Stimulated activated CD8-positive, alpha-beta memory T cell treated with anti-CD3 and anti-CD28 coated beads, Interleukin-15, amount 100 ng/mL, for 24 hours (primary cell): ENCODE measurements at places on chromosomes 2 and 18.

DNA sequence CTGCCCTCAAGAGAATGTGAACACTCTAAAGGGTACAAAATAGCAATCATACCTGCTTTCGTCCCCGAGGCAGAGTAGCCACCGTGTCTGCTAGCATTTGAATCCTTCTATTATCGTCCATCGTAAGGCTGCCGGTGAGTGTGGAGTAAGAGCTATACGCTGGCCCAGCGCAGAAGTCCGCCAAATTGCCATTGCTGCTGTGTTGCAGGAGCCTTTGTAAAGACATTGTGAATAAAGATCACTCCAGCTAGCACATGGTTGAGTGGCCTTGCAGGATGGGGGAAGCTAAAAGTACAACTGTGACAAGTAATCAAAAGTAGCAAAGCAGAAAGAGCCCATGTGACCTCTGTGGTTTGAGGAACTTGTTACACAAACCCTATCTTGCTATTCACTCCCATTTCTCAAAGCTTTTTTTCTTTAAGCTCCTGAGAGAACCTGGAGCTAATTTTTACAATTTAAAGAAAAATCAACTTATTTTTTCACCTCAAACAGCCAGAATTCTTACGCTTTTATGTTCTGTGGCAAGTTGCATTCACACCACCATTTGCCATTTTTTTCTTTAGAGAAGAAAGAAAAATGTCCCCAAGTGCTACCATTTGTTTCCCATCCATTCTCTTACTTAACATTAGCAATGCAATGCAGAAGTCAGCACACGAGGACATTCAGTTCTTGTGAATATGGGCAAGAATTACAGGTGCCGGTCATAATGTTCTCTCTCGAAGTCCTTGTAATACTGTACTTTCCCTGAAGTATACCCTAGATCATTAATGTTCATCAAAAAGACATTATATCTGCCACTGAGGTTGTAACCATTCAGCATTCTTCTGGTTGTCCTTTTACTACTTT is at the start of gene CYTIP:
CYTIP (minus strand) TSS at position 295 of the 846 bp plus-strand sequence; CDS start at position 226, 69 bp downstream.
- DNase-seq: no peak

GRCh38 chr2:145569108-145569507 is 1049.2 kb upstream of the ZEB2 start:
- DNase-seq: no peak

DNA sequence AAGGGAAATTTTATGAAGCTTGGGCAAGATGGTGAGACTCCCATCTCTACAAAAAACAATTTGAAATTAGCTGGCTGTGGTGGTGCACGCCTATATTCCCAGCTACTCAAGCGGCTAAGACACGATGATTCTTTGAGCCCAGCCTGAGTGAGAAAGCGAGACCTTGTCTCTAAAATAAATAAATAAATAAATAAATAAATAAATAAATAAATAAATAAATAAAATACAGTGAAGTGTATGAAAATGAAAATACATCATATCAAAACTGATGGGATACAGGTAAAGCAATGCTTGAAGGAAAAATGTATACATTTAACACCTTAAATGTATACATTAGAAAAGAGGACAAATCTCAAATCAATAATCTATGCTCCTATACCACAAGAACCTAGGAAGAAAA is 15.7 kb downstream of the EXOC6B start:
- no peak for DNase-seq

DNA sequence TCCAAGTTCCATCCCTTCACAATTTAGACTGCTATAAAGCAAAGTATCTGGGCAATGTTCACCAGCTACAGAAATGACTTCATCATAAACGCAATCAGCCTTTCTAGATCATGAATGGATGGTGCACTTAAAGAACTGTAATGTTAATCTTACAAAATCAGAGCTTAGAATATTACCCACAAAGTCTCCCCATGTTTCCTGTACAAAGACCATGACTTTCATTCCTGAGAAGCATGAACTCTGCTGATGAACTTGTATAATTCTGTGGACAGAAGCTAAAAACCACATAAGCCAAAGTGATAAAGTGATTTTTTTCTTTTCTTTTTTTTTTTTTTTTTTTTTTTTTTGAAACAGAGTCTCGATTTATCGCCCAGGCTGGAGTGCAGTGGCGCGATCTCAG is 53.3 kb downstream of the C1D start:
- DNase-seq: no peak

GRCh38 chr2:52884761-52885352 is 882.7 kb upstream of the CHAC2 start:
- DNase-seq: no peak

- DNase-seq: no peak
Observed at GRCh38 chr18:8777846-8778245, 72.5 kb downstream of the MTCL1 start.

DNA sequence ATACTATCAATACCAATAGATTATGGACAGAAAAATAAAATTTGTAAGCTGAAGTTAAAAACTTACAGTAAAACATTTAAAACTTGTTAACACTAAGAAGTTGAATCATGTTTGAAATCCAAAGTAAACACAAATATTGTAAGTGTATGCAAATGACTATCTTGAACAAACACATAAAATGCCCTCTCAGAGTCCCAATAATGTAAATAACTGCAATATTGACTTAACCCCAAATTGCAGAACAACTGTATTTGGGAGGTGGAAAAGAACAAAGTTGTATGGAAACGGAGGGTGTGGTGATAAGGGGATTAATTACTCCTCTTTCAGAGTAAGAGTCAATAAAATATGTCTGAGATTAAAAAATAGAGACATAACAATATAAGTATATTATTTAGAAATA is 140.0 kb upstream of the NOL4 start:
- DNase-seq: no peak

DNA sequence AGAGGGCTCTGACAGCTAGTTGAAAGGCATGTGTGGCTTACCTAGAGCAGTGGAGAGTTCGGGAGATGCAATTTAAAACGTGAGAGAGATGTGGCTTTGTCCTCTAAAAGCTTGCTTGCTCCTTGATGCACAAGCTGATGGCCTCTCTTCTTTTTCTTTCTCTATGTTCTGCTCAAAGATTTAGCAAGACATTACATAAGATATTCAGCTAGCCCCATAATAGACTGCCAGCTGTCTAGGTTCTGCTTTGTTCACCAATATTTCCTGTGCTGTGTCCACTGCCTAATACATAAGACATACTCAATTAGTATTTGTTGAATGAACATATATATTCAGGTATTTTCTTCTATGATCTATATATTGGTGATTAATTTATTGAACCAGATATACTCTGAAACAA is 31.1 kb downstream of the SPATS2L start:
- DNase-seq: no peak

DNA sequence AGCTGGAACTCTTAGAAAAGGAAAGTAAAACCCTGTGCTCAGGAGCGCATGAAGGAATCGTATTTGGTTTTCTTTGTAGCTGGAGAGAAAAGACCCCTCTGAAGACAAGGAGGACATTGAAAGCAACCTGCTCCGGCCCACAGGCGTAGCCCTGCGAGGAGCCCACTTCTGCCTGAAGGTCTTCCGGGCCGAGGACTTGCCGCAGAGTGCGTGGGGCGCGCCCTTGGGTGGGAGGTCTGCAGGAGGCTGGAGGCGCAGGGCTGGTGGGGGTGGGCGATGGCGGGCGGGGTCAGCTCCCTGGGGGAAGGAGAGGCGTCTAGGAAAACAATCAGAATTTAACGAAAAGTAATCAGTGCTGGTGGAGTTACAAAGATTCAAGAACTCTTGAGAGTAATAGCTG is 72.8 kb downstream of the DYSF start:
- no peak for DNase-seq

DNA sequence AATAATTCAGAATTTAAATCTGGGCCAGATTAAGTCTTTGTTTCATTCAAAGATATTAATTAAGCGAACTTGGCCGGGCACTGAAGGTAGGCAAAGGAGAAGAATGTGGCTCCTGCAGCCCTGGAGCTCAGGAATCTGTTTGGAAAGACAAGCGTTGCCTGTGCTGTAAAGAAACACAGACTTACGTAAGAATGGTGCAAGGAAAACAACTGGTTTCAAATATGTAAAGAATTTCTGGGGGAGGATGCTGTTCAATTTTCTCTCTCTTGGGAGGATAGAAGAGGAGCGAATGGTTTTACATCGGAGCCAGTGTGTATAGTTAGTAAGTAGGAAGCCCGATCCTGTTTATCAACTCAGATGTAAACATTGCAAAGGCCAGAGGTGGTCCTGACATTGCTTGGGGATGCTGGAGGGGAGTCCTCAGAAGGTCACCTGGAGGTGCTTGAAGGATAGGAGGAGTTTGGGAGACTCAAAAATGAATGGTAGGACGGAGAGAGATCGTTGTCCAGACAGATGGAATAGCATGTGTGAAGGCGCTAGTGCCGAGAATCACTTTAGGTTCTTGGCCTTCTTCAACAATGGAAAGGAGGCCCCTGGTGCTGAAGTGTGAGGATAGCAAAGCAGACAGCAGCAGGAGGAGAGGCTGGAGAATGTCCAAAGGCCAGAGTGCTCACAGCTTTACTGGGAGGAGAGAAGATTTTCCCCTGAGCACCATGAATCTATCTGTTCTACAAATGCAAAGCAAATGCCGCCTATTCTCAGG is 456.1 kb downstream of the LPIN1 start:
- no peak for DNase-seq

- DNase-seq: no peak
Observed at GRCh38 chr18:60134806-60135205, 235.0 kb downstream of the PMAIP1 start.

DNA sequence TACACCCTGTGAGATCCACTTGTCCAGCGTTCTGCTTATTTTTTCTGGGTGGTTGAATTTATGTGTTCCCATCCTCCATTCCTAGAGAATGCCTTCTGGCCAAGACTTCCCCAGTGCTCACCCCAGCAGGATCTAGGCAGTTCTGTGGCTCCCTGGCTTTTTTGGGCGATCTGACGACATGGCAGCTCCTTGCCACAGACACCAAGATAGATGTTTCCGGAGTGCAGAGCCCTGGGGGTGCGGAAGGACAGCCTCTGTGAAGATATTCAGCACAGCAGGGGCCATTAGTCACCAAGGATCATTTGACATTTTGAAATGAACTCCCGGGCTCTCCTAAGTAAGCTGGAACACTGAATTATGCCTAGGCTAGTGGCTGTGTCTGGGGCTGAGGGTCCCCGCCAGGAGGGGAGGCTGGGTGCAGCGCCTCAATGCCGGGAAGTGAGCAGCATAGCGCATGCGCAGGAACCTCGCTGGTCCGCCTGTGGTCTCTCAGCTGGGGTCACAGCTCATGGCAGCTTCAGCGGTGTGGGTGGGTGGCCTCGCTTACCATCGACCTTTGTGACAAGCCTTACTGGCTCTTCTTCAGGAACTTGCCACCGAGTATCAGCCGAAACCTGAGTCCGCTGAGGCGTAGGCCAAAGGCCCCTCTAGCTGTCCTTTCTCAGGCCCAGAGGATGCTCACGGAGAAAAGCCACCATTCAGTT is 60.3 kb downstream of the MEX3C start:
- no peak for DNase-seq

GRCh38 chr2:43075811-43076585 is 150.4 kb downstream of the ZFP36L2 start:
- no peak for DNase-seq

DNA sequence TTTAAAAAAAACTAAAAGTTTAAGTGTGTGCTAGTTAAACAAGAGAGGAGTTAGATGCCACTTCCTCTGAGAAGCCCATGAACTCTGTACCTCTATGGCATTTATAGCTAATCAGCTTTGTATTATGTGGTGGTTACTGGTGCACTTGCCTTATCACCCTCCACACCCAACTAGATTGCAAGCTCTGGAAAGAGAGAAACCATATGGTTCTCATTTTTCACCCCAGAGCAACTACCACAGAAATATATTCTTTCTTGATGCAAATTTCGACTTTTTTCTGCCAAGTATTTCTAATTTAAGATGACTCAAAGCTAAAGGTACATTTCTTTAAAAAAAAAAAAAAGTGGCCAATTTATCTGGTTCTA is 24.2 kb downstream of the RAPH1 start:
- no peak for DNase-seq

DNA sequence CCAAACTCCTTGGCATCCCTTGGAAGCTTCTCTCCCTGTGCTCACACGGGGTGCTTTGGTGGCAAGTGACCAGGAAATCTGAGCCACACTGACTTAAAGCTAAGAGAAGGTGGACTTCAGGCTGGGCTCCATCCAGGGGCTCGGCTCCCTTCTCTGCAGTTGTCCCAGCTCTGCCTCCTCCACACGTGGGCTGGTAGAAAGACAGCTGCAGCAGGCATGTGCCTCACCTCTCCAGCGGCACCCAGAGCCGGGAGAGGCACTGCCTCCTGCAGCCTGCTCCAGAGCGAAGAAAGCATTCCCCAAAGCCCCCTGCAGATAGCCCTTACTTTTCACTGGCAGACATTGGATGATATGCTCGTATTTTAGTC is 11.3 kb downstream of the KCNF1 start:
- no peak for DNase-seq

DNA sequence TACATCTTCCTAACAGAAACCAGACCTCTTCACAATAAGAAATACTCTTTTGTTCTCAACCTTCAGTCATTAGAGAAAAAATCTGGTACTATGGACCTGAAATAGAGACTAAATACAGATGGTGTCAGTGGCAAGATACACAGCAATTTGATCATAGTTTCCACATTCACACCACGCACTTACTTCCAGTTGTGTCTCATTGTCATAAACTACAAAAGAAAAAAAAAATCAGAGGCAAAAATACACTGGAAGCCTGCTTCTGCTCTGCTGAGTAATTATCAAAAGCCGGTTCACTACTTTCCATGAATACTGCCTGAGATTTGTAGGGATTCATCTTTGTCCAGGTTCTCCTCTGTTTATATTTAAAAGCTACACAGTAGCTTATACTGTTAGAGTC is 182.6 kb downstream of the PID1 start:
- DNase-seq: no peak

GRCh38 chr2:230356084-230356483 is 29.1 kb downstream of the SP140L start:
- no peak for DNase-seq

GRCh38 chr2:223725494-223725893 is 111.9 kb downstream of the AP1S3 start:
- DNase-seq: no peak

- no peak for DNase-seq
Observed at GRCh38 chr2:58042486-58042970, 4.1 kb upstream of the VRK2 start.

- no peak for DNase-seq
Observed at GRCh38 chr2:180334514-180334913, 327.4 kb upstream of the CWC22 start.

DNA sequence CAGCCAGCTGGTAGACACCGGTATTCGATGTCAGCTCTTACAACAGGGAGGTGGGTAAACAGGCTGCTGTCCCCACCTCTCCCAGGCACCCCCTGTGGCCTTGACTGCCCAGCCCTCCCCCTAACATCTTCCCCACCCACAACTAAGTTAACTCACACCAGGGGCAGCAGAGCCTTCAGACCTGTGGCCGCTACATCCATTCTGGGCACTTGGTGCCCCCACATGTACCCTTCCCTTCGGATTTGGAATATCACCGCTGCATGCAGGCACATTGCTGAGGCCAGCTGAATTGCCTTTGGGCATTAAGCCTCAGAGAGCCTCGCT is 130.3 kb downstream of the MYCN start:
- DNase-seq: no peak

GRCh38 chr2:158103411-158104012 is 1.8 kb downstream of the UPP2 start:
- DNase-seq: no peak
